Hematopoietic multipotent progenitor cell treated with erythropoietin and hydrocortisone succinate and interleukin-3 and kit ligand, for 8 days (in vitro differentiated cells): ENCODE measurements at places on chromosomes 1 and 21.

DNA sequence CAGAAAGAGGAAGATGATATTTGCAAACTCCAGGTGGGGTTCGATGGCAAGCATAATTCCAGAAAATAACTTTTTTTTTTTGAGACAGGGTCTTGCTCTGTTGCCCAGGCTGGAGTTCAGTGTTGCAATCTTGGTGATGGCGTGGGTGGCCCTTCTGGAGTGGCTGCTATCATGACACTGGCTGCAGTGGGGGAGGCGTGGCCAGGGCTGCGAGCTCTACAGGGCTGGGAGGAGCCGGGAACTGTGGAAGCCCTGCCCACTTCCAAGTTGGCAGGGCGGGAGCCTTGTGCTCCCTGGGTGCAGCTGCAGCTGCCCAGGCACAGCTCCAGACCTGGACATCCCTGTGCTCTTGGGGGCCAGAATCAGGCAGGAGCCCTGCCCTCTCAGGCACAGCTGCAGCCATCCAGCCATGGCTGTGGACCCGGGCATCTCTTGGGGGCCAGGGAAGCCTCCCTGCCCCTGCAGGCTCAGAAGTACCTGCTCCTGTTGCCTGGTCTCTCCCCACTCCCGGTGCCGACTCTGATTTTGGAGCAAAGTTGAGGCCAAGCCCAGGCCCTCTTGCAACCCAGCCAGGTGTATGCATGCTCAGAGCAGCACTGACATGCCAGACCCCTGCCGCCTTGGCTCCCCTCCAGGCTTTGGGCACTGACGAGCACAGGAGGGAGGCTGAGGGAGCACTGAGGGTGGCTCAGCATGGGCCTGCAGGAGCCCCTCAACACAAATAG is 7.2 kb upstream of the BCL10 start:
- DNase-seq, result peak; percentile 52

GRCh38 chr1:10339815-10340214 is 59.0 kb upstream of the PGD start:
- peak; percentile 49 for DNase-seq

DNA sequence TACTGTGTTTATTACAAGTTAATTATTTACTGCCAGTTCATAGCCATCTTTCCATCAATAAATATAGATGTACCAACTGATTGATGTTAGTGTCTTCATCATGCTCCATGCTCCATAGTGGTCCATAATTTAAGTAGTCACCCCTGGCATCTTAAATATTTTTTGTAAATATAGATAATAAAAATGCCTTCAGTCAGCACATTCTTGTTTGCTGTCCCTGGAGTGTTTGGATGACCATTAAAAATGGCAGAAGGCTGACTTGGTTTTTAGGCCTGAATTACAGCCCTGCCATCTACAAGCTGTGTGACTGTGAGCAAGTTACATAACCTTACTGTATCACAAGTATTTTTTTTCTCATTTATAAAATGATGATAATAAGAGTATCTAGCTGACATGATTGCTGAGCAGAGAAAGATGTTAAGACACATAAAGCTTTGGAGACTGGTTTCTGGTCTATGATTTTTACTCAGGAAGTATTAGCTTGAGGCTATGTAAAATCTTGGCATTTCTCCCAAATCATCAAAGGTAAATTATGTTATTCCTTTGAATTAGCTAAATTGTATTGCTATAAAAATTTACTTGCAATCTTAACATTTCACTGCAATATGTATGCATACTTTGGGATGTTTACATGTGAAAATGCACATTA is 427.2 kb downstream of the USP25 start:
- DNase-seq, result no peak

GRCh38 chr1:48697066-48697707 is 79.5 kb downstream of the BEND5 start:
- peak; percentile 61 for DNase-seq

GRCh38 chr1:184823080-184823479 is 68.4 kb upstream of the EDEM3 start:
- no peak for DNase-seq

GRCh38 chr1:32861904-32862695 is 8.6 kb downstream of the FNDC5 start:
- no peak for DNase-seq

DNA sequence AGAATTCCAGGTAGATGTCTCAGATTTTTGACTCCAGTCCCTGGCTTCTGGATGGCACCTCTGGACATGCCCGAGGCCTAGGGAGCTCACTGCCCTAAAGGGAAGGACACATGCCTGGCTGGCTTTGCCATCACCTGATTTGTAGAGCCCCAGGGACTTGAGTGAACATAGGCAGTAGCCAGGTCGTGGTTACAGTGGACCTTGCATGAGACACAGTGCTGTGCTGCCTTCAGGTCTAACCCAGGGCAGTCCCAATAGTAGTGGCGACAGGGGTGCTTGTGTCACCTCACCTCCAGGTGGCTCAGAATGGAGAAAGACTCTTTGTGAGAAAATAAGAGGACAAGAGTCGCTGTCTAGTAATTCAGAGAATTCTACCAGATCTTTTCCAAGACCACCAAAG is 166.7 kb downstream of the USP25 start:
- DNase-seq, result no peak

GRCh38 chr21:17388226-17388625 is 124.6 kb upstream of the CXADR start:
- no peak for DNase-seq

- no peak for DNase-seq
Observed at GRCh38 chr21:36126621-36127110, 8.2 kb upstream of the CBR3 start.

- no peak for DNase-seq
Observed at GRCh38 chr1:65850281-65850680, 57.6 kb downstream of the PDE4B start.

DNA sequence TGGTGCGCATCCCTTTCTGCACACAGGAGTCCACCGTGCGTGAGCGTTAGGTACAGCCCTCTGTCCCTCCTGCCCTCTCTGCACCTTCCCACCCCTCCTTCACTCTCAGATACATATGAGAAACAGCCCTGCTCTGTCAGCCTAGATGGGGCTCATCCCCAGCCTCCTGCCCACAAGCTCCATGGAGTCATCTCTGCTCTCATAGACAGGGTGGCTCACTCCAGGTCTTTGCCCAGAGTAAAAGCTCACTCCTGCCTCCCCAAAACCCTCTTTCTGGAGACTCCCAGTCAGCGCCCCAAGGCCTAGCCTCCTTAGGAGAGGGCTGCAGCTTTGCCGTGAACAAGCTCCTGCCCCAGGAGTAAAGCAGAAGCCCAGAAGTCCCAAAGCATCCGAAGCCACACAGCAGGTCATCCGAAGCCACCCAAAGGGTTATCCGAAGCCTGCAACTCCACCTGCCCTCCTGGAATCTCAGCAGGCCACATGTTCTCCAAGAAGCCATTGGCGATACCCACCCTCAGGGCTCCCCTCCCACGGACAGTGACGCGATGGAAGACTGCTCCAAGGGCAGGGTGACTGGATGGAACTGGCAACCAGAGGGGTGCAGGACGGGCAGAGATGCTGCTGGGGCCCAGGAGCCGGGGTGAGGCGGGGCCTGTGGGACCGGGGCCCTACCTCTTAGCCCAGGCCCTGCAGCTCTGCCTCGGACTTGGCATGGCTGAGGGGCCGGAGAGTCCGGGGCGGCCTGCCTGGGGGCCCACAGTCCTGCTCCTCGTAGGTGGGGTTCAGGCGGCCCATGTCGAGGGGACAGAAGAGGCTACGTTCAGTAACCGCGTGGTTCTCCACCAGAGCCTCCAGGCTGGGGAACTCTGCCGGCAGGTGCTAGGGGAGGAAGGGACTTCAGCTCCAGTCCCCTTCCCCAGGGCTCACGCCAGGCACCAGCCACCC is 3.6 kb upstream of the KIF17 start:
- no peak for DNase-seq

GRCh38 chr1:227846265-227846858 is 30.9 kb downstream of the PRSS38 start:
- no peak for DNase-seq

- no peak for DNase-seq
Observed at GRCh38 chr1:159949123-159949522, 3.7 kb upstream of the IGSF9 start.

DNA sequence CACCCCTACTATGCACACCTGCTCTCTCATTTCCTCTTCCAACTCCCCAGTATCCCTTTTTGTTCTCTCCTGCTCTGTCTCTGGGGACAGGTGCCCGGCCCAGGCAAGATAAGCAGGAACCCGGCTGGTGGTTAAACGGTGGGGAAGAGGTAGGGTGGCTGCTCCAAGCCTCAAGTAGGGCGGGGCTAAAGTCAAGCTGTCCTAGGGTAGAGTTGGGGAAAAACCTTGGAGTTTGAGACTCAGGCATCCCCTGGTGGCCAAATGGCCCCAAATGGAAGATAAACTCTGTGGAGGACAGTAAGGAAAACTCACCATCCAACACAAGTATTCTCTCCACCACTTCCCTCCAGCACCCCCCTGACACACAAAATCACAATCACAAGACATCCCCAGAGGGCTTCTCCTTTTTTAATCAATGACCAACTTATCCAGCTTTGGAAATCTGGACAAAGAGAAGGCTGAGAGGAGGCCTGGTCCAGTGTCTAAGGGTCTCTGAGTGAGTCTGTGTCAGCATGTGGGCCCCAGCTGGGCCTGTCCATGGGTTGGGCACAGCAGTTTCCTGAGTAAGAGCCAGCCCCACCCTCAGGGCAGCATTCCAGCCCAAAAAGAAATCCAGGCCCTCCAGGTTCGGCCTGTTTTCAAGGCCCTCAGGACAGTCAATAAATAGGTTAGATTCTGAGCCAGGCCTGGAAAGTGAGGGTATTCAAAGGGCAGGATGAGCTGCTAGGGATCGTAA is 9.8 kb downstream of the POMGNT1 start:
- no peak for DNase-seq

DNA sequence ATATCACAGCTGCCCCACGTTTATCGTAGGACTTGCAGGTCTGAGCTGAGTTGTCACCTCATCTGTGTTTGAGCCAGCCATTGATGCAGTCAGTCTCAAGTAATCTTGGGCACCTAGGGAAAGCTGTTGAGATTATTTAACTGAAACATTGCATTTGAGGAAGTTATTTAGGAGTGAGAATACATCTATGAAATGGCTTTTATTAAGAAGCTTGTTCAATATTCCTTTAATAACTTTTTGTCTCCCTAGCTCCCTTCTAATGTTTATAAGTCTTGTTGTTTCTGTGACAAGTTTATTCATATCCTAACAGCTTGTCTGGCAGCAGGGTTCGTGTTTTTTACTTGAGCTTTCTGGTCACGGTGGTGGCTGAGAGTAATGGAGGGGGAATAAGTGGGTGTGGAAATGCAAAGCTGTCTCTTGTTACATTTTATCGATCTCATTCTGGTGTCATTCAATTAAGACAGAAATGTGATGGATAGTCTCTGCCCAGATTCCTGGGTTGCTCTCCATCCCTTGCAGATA is 555.9 kb downstream of the USP25 start:
- DNase-seq, result no peak

DNA sequence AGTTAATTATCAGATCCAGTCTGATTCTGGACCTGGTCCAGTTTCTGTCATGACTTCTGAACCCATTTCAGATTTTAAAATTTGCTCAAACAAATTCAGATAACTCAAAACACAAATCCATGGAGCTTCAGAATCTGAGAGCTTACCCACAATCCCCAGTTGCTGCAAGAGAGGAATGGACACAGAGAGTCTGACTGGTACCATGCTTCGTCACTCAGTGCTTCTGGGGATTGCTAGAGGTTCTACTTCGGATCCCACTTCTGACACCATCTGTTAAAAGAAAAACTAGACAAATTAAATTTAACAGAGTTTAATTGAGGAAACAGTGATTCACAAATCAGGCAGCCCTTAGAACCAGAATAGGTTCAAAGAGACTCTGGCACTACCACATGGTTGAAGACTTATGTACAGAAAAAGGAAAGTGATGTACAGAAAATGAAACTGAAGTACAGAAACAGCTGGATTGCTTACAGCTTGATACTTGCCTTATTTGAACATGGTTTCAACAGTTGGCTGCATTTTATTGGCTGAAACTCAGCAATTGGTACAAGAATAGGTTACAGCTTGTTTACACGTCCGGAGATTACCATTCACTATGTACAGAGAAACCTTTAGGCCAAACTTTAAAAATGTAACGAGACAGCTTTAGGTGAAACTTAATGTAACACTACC is 60.7 kb upstream of the TEKT2 start:
- no peak for DNase-seq

DNA sequence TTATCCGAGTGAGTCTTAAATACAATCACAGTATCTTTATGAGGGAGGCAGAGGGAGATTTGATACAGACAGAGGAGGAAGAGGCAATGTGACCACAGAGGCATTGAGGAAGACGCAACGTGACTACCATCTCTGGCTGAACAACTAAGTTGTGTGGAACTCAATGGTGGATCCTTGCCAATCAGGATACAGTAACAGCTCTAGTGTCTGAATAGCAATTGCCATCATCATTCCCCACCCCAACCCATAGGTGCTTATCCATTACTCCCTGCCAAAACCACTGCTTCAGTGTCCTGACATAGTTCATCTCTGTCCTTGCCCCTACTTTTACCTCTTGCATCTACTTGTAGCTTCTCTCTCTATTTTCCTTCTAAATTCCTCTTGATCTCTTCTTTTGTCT is 20.5 kb upstream of the RHBDL2 start:
- no peak for DNase-seq

DNA sequence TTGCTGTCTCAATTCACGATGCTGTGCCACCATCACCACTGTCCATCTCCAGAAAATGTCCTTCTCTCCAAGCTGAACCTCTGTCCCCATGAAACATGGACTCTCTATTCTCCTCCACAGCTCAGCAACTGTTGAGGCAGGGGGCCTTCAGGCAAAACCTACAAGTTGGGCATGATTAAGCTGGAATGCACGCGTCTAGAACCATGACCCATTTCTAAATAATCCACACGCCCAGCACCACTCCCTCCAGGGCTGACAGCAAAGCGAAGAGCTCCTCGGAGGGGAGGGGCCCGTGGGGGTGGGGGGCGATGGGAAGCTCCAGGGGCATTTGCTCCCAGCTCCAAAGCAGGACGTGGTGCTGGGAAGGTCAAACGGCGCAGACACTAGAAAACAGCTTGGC is 3.3 kb upstream of the HES5 start:
- no peak for DNase-seq
